Activated CD8-positive, alpha-beta memory T cell treated with anti-CD3 and anti-CD28 coated beads for 1 hour (primary cell): ENCODE measurements at places on chromosomes 5 and 9.

- no peak for DNase-seq
These were observed 6.8 kb upstream of the SUSD3 start for GRCh38 chr9:93051680-93052089.

DNA sequence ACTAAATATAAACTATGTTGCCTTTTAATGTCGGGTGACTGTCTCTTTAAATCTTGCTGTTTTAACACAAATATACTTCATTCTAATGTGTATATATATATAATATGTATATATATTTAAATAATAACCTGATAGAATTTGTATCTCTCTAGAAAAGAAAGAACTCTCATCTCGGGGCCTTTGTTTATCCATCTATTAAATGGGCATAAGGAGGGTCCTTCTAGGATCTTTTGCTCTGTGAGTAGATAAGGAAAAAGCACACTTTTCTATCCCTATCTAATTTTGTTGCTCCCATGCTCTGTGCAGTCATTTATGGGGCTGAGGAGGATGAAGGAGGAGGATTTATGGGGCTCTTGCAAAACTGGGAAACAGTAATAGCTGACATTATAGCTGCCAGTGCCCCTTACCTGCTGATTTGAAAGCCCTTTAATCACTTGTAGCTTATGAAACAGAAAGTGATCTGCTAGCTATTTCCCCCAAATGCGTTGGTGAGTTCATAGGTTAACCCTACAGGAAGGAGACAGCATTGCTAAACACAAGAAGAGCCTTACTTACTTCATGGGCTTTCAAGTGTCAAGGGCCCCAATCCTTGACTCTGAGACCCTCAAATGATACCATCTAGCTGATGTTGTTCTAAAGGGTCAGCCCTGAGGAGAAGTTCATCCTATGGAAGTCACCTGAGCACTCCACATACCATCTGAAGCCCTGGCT is 5.8 kb upstream of the PPARGC1B start:
- DNase-seq: no peak

GRCh38 chr9:127131871-127132270 is 9.4 kb upstream of the ANGPTL2 start:
- DNase-seq: no peak

- DNase-seq: no peak
These were observed 282.1 kb downstream of the RFX3 start for GRCh38 chr9:3243683-3244082.

DNA sequence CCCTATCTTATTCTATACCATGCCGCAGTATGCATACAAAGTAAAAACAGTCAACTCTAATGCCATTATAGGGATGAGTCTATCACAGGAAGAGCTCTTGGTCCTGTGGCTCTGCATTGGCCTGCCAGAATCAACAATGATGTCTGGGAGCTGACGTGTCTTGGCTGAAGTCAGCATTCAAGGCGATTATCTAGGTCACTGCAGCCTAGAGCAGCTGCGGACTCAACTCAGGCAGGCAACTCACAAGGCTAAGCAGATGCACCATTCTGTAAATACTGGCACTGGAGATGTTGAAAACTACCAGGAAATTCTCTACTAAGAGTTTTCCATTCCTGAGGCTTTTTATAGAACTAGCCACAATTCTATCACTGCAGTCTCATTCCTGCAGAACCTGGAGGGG is 13.3 kb downstream of the SPATA9 start:
- no peak for DNase-seq

GRCh38 chr5:137754961-137755762 is 999 bp upstream of the HNRNPA0 start:
- no peak for DNase-seq
